ENCODE measurements at places on chromosomes 6 and 20.

DNA sequence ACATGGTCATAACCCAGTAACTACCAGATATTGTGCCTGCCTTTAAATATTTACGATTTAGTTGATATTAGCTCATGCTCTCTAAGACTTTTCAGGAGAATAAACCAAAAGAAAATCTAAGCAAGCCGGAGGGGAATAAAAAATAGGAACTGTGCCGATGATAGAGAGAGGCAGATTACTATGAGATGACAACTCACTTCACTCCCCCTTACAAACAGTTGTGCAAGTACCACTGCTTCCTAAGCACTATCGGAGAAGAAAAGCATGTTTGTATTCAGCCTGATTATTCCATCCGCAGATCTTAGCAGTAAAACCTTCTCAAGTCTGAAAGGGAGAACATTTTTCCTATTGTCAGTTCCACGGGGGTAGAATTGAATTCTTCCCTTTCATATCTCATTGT, 294.4 kb downstream of the KCNQ5 start:
- no peak for DNase-seq

DNA sequence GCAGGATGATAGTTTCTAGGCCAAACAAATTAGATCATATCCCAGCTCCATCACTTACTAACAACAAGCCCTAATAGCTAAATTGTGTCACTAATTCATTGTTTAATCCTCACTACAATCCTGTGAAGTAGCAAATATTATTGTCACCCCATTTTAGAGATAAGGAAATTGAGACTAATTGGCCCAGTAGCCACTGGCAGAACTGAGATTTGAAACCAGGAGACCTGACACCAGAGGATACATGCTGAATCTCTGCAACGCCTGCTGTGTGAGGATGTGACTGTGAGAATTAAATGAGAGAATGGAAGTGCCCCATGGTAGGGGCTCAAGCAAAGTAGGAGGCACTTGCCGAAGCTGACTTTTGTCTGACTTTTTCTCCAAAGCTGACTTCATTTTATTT, 124.3 kb upstream of the CITED2 start:
- DNase-seq, result no peak

- DNase-seq, result no peak
Measured at GRCh38 chr6:146620655-146621054, 21.9 kb downstream of the ADGB start.

DNA sequence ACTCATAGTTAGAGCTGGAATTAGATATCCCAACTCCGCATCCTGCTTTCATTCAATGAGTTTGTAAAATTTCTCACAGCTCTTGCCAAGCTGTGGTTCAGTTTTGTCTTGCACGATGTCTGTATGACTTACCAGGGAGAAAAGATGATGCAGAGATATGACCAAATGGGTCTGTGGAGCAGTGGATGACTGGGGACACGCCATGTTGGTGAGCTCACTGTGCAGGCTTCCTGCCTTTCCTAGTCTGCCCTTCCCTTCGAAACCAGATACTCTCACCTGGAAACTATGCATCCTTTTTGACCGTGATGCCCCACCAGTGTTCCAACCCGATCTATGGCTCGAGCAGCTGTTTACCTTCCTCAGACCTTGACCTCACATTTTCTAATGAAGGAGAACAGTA, 262.7 kb upstream of the BMP2 start:
- no peak for DNase-seq

DNA sequence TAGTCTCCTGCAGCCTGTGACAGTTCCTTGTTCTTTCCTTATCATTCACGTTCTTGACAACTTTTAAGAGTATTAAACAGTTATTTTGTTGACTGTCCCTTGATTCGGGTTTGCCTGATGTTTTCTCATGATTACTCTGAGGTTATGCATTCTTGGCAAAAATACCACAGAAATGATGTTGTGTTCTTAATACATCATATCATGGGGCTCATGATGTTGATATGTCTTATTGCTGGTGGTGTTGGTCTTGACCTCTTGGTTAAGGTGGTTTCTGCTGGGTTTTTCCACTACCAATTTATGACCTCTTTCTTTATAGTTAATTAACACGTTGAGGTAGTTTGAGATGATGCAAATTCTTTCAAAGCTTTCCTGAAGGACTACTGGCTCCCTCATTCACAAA, 59.1 kb downstream of the ZHX3 start:
- DNase-seq, result no peak

GRCh38 chr20:6635034-6635736, 132.3 kb upstream of the BMP2 start:
- no peak for DNase-seq

- DNase-seq, result no peak
Measured at GRCh38 chr20:39378776-39379175, 416.6 kb downstream of the DHX35 start.

DNA sequence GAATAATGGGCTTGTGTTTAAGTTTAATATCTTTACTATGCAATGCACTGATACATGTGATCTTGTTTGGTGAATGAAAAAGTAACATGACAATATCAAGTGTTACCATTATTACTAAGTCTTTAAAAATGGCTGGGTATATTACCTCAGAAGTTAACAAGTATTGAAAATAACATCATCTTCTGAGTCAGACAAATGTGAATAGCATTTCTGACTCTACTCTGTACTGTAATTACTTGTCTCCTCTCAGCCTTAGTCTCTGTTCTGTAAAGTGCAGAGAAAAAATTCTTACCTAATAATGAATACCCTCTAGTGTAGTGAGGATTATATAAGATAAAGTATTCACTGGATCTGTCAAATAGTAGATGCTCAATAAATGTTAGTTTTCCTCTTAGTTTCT, 47.0 kb upstream of the GCLC start:
- DNase-seq, result no peak

GRCh38 chr20:25283221-25283951, 35.5 kb downstream of the PYGB start:
- DNase-seq, result no peak

DNA sequence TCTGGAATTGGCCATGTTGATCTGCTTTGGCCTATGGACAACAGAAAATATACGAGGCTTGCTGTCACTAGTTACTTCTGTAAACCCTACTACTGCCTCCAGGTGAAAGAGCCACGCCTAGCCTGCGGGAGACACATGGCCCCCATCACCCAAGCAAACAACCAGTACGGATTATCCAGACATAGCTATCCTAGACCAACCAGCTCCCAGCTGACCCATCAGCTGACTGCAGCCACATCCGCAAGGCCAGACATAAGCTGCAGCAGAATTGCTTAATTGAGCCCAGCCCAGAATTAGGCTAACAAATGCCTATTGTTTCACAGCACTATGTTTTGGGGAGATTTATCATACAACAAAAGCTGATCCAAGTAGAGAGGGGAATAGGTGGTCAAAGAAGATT, 13.5 kb downstream of the REV3L start:
- no peak for DNase-seq

DNA sequence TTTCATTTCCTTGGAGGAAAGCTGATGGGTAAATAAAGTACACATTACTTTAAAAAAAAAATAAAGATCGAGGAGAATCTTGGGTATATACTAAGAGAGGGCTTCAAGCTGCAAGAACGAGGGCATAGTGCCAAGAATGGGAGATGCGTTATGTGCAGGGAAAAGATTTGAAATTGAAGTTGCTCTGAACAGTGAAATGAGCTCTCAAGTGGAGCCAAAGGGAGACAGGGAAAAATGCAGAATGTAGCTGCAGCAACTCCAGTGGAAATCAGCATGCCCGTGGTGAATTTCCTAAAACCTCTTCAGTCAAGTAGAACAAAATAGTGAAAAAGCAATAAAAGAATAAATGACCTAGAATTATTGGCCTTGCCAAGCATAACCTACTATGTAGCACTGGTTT, 11.4 kb upstream of the COL9A1 start:
- no peak for DNase-seq

- no peak for DNase-seq
Measured at GRCh38 chr6:1988843-1989242, 256.6 kb downstream of the GMDS start.

DNA sequence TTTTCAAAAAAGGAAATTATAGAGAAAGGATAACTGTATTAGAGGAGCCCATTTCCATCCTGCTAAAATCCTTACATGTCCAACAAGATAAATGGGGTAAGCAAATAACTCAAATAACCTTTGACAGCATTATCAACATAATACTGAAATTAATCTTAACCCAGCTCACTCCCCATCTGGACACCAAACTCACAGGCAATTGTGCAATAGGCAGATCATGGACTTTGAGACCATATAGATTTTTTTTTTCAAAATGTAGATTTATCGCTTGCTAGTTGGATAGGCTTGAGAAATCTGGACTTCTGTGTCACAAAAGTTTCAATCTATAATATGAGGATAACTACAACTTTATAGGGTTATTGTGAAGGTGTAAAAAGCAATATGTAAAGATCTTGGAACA, 134.4 kb upstream of the ASCC3 start:
- no peak for DNase-seq

DNA sequence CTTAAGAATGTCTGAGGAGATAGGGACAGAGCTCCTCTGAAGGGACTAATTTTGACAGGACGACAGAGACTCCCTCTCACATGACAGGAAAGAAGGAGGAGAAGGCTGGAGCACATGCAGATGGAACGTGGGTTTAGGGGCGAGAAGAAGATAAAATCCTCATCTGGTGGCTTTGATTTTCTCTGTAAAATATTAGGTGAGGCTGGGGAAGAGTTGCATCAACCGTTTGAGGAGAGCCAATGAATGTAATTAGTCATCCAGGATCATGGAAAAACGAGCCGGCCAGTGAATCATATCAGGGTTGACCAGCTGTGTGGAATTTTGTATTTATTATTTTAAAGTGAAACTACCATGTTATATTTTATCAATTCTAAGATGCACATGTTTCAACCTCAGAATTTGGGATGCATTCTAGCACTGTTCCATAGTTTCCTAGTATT, 46.9 kb upstream of the ADGRF4 start:
- DNase-seq, result no peak

DNA sequence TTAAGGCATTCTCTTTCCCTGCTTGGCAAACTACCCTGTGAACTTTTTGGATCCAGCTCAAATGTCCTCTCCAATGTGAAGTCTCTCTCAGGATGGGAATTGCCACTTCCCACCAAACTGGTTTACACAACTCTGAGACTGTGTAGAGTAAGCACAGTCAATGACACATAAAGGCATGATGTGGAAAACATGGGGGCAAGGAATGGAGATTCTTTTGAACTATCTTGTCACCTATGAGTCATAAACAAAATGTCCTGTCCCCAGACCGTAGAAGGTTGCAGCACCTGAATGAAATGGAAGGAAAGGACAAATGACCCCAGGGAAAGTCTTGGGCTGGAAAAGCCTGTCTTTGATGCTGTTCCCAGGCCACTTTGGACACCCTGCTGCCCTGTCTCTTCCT, 11.0 kb upstream of the KIF13A start:
- no peak for DNase-seq

- DNase-seq, result no peak
Measured at GRCh38 chr6:157711060-157711459, 112.0 kb upstream of the SNX9 start.

All from stimulated activated naive CD8-positive, alpha-beta T cell treated with anti-CD3 and anti-CD28 coated beads, Interleukin-15, amount 100 ng/mL, for 72 hours (primary cell).